NCI-H1105 (cell line): ENCODE measurements at places on chromosomes 5 and 9.

- DNase-seq = no peak
These were observed 354.9 kb downstream of the DIRAS2 start for GRCh38 chr9:90287567-90288274.

- DNase-seq = no peak
These were observed 6.2 kb downstream of the WNK2 start for GRCh38 chr9:93190133-93190525.

DNA sequence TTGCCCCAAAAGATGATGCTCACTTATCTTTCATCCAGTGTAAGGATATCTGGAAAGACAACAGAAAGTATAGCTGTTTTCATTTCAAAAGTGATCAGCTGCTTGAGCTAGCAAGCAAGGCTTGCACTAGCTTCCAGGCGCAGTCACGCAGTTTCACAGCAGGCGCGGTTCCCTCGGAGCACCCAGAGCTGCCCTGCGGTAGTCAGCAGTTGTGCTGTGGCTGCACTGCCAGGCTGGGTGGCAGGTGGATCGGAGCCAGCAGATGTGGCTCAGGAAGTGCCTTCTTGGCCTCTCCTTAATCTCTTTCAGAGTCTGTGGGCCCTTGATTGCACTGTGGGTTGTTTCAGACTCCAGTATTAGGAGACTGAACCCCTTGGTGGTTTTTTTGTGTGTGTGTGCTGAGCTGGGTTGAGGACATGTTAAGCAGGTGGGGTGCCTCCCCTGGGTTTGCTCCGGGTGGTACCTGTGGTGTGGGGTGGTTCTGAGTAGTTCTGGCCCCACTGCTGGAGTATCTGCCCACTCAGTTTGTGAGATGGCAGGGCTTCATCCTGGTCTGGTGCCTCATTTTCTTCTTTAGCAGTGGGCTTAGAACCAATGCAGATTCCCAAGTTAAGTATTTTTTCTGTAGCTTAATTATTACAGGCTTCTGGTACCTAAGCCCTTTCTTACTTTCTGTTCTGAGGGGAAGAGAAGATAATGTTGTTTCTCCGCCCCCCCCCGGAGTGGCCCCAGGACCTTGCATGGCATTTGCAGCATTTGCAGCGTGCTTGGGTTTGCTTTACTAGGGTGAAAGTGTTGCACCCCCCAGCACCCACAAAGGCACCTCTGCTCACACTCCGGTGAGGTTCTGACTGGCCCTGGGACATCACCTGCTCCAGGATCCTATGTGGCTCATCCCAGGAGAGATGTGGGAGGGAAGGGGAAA, 16.4 kb downstream of the TENT4A start:
- no peak for DNase-seq

GRCh38 chr5:2522372-2522771, 229.1 kb downstream of the IRX2 start:
- no peak for DNase-seq

GRCh38 chr5:52743012-52743411, 44.7 kb upstream of the ITGA1 start:
- no peak for DNase-seq

GRCh38 chr9:91090130-91090410, 271.6 kb downstream of the AUH start:
- DNase-seq = no peak

GRCh38 chr5:153903321-153903720, 135.4 kb downstream of the FAM114A2 start:
- DNase-seq = no peak

- DNase-seq = no peak
These were observed 1722.8 kb downstream of the MAT2B start for GRCh38 chr5:165228184-165228583.

DNA sequence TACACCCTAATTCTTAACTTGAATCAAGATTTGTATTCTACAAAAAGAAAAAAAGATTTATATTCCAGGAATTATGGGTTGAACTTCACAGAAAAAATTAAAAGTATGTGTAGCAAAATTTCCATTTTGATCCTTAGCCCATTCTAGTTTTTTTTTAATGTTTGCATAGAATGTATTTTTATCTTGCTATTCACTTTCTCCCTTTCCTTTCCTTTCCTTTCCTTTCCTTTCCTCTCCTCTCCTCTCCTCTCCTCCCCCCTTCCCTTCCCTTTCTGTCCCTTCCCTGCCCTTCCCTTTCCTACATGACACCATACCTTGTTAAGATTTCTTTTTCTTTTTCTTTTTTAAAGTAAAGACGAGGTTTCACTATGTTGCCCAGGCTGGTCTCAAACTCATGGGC, 542.5 kb upstream of the PTGER4 start:
- no peak for DNase-seq

DNA sequence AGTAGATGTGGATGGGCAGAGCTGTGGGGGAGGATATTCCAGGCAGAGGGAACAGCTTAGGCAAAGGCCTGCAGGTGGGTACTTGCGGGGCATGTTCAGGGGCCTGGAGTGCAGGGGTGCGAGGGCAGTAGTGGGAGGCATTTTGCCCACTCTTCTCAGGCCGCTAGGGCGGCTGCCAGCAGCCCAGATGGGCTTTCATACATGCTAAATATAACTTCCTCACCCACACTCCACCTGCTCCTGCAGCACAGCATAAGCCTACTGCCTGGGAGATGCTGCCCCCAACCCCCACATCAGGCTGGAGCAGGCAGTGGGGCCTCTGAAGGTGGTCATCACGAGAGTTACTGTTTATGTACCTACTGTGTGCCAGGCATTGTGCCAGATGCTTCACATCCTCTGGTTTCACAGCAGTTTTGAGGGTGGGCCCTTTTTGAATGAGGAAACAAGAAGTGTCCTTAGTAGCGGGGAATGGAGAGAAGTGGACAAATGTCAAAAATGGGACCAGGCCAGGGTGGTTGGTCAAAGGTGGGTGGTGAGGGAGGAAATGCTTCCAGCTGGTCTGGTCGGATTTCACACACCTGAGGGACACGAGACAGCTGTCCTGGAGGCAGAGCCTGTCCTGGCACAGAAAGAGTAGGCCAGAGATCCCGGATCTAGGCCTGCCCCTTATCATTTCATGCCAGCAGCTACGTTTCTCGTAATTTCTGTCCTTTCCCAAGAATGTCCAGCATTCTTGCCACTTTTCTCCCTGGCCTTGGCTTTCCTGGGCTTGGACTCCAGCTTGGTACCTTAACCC, 12.1 kb downstream of the RGS14 start:
- no peak for DNase-seq

- DNase-seq = no peak
These were observed 919.0 kb downstream of the TAF11L14 start for GRCh38 chr5:18553269-18553668.

- no peak for DNase-seq
These were observed 177.3 kb downstream of the SMARCA2 start for GRCh38 chr9:2192356-2192979.

GRCh38 chr9:125747053-125747764, at the start of gene PBX3:
TSS of gene PBX3 (plus strand) at chr9:125747373.
- no peak for DNase-seq

DNA sequence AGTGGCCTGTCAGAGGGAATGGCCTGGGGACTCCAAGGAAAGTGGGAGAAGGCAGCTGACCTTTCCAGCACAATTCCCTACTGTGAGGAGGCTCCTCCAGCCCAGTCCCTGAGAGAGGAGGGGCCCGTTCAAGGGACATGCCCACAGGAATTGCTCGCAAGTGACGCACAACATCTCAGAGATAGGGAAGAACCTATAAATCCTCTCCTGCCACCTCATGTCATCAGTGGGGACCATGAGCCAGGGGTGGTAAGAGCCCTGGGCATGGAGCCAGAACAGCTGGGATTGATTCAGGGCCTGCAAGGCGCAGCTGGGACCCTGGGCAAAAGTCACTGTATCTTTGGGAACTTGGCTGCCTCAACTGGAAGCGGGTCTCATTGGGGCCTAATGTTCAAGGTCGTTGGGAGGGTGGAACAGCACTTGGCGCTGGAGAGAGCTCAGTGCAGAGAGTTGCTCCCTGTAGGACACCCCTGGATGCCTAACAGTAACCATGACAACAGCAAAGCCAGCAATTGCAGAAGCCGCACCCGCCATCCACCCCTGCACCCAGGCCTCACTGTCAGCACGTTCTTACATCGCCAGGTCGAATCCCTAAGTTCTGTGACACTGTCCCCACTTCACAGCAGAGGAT, 41.3 kb upstream of the ORM1 start:
- DNase-seq = no peak

- no peak for DNase-seq
These were observed 7.8 kb downstream of the HSPA4 start for GRCh38 chr5:133059621-133060020.

- DNase-seq = no peak
These were observed 104.4 kb upstream of the CPLX2 start for GRCh38 chr5:175766963-175767362.

- no peak for DNase-seq
These were observed 128.4 kb downstream of the SEC61B start for GRCh38 chr9:99350461-99350860.

- no peak for DNase-seq
These were observed 118.7 kb downstream of the PJA2 start for GRCh38 chr5:109291090-109291489.

GRCh38 chr9:20726144-20726543, 42.1 kb downstream of the FOCAD start:
- DNase-seq = no peak

DNA sequence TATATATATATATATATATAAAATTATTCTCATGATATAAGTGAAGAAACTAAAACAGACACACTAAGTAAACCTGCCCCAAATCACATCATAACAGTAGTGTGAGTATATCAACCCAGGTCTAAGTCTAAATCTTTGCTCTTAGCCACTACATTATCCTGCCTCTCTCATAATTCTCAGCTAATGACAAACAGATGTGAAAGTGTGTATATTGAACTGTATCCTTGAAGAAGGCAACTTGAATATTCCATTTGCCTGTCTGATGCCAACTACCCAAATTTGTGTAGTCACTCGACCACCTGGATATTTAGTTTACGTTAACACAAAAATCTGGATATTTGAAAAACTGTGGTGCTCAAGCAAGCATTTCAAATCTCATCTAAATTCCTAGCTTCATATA, 97.4 kb downstream of the PPP2R2B start:
- no peak for DNase-seq

DNA sequence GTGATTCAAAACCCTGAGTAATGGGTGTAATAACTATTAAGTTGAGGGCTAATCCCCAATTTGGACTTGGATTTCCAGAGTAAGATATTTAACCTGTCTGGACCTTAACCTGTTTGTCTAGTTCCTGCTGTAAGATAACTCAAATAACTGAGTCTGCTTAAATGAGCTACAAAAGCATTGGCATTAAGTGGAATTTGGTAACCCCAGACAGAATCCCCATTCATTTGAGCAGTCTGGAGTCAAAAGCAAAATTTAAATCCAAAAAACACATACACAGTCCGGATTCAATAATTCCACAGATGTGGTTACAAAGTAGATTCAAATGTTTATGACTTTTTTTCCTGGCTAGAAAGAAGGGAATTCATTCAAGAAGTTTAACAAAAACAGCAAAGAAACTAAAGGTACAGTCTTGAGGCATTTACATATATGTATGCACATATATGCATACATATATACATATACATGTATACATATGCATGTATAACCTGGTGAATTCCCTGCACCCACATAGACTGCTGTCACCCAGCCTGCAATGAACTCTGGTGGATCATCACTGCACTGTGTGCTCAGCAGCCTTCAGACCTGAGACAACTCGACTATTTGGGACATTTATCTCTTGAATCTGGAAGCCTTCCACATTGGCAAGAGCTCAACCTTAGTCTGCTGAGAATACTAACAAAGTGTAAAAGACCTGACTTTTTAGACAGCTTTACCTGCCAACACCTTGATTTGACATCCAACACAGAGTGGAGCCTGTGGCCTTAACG, 205.4 kb downstream of the LURAP1L start:
- DNase-seq = no peak

DNA sequence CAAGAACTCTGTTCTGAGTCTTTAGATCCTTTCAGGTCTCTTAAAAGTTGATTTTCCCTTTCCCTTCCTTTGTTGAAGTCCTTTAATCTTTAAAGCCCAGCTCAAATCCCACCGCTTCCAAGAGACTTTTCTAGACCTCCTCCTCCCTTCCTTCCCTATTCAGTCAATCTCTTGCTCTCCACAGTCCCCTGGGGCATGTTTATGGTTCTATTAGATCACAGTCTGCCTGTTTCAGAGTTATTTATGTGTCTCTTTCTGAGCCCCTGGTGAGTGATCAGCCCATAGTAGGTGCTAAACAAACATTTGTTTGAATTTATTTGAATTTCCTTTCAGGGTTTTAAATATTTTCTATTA, 7.2 kb upstream of the ARSI start:
- no peak for DNase-seq

DNA sequence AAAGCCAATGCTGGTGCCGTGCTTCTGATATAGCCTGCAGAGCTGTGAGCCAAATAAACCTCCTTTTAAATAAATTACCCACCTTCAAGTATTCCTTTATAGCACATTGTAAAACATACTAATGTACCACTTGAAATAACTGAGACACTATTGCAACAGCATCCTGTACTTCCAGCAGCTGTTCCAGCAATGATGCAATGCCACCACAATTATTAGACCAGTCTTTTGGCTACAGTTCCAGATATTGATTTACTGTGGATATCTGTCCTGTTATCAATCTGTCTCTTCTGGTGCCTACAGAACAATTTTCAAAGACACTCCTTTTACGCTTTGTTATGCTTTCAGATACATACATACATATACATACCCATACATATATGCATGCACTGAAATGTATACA, 567.9 kb downstream of the TAF11L14 start:
- DNase-seq = no peak

DNA sequence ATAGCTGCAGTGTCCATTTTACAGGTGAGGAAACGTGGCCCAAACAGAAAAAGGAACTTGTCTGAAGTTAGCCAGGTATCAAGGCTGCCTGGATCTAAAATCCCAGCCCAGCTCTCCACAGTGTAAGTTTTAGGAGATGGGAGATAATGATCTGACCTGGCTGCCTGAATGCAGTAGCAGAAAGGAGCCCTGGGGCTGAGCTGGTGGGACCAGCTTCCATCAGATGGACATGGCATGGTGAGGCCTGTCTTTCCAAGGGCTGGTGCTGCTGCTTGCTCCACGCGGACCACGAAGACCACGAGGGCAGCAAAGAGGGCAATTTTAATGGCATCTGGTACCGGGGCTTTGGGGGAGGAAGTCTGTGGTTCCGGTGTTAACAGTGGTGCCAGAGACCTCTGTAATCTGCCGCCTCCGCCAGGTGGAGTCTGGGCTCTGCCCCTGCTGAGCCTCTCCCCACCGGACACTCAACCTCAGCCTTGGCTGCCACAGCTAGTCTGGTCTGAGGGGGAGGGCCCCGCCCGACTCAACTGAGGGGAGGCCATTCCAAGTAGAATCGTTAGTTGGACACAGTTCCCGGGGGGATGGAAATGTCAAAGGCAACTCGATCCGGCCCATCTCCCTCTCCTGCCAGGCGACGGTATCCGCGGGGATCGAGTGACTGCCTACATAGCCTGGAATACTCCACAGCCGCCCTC, 650 bp downstream of the MYORG start:
- DNase-seq = peak; percentile 7

- DNase-seq = no peak
These were observed 32.7 kb upstream of the SPARC start for GRCh38 chr5:151719228-151720000.
